ENCODE measurements at places on chromosomes 16 and 17.

GRCh38 chr16:17654571-17654970 lies 183.8 kb upstream of the XYLT1 start:
- no peak for DNase-seq

- DNase-seq: no peak
Measured at GRCh38 chr17:42009170-42009569, 8.1 kb downstream of the DNAJC7 start.

- DNase-seq: no peak
Measured at GRCh38 chr17:78875363-78876093, 27.5 kb downstream of the CEP295NL start.

GRCh38 chr17:50828508-50829170 lies 6.7 kb upstream of the WFIKKN2 start:
- DNase-seq: no peak
